ENCODE measurements at places on chromosomes 12 and 14. TPM values are rescaled to one million over a fixed set of nuclear protein-coding genes. Genes with fewer than 3 reads are reported as not detected.

- DNase-seq, result no peak
These were observed 258.9 kb downstream of the VRK1 start for GRCh38 chr14:97056086-97056485.

DNA sequence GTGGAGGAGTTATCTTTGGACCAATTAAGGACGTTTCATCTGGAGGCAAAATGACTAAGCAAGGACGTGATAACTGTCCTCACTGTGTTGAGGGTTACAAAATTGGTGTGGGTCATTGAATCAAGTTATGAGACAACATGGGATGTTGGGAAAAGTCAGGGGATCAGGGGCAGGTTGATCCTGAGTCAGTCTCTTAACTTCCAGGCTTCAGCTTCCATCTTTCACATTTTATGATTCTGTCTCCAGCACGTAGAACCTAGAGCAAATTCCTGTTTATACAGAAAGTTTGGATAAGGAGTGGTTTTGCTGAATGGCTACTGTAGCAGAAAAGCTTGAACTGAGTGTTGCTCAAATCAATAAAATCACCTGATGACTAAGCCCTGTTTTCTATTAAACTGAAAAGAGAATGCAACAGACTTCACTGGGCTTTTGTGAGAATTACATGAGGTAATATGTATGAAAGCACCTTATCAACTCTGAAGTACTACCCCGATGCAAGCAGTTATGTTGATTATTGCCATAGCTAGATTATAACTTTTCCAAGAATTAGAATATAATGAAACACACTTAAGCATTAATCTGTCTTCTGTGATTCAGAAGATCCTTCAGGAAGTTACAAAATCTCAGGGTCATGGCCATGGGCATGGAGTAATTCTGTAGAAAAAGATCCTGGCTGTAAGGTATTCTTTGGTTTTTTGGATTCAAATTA is 184.8 kb downstream of the ETV6 start:
- DNase-seq, result no peak

- DNase-seq, result no peak
These were observed 39.5 kb upstream of the DUSP6 start for GRCh38 chr12:89391726-89392336.

CD69 gene
- total RNA-seq, result not detected

DNA sequence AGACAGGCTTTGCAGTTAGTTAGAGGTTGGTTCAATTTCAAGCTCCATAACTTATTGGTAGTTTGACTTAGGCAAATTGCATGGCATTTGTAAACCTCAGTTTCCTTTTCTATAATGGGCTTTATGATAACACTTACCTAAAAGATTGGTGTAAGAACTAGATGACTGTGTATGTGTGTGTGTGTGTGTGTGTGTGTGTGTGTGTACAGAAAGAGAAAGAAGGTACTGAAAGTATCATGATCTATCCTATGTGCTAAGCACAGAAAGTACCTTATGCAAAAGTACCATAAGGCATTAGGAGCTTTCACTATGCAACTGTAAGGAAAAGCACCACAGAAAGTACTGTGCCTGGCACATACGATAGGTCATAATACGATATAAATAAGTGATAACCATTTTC is 304.3 kb upstream of the KITLG start:
- DNase-seq, result no peak

DYRK2 gene
- 70.9 TPM for total RNA-seq

DNA sequence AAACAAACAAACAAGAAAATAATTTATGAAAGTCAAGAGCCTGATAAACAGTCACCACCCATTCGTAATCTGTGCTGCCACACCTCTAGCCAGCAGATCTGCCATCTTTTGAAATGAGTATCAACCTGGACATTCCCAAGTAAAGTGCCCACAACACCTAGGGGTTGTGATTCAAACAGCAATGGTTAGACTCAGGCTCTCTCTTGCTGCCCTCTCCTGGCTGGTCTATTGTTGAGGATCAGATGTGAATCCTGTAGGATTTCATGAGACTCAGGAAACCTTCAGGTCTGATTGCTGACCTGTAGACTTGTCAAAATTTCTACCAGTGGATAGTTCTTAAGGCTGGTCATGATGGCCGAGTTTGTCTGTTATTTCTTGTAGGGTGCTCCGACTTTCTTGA is 26.8 kb downstream of the DGLUCY start:
- no peak for DNase-seq

MAP3K9 gene
- total RNA-seq, result 20.0 TPM

DNA sequence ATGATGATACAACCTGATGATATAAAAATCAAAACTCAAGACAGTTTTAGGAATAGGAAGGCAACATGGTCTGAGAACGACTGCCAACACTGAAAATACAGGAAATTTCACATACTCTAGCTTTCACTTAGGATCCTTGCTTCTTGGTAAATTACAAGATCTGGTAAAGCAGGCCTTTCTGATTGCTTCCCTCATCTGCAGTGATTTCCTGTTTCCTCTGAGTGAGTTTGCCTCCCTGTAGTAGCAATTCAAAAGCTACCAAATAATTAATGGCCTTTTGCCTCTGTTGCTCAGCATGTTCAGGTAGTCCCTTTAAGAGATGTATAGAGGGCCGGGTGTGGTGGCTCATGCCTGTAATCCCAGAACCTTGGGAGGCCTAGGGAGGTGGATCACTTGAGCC is 2.0 kb upstream of the IRAK3 start:
- no peak for DNase-seq

GRCh38 chr12:14989790-14990189 is 16.9 kb downstream of the PDE6H start:
- no peak for DNase-seq

DNA sequence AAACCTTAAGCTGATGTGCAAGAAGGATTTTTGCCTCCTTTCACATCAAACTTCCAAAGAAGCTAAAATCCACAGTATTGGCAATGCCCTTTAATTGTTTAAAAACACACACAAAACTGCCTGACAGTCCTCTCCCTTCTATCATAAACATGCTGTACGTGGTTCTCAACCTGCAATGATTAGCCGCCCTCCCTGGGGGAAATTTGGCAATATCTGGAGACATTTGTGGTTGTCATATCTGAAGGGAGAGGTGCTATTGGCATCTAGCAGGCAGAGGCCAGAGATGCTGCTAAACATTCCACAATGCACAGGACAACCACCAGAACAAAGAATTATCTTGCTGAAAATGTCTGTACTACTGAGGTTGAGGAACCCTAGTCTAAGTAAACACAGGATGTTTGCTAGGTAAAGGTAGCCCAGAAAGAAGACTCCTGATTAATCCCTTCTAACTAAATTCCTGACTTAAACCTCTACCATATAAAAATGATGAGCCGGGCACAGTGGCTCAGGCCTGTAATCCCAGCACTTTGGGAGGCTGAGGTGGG is 1.2 kb downstream of the ACOT6 start:
- no peak for DNase-seq

DNA sequence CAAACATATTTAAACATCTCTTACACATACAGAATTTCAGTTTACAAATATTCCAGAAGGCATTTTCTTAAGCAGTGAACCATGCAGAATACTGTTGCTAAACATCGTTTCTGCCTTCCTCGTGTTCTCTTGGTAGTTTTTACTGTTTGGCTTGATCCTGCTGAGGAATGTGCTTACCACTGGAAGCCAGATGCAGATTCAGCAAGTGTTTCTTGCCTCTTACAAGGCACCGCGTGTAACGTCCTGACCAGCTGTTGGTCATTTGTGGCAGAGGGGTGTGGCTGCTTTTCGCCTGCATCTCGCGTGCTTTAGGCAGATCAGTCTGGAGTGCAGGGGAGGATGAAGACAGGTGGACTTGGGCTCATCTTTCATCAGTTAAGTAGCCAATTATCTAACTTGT is 12.4 kb downstream of the EIF2B1 start:
- no peak for DNase-seq

WNT5B gene
- total RNA-seq, result 16.3 TPM

- DNase-seq, result no peak
These were observed 187.0 kb downstream of the MED13L start for GRCh38 chr12:116090516-116090915.

- no peak for DNase-seq
These were observed 1.4 kb downstream of the AKAP6 start for GRCh38 chr14:32330351-32331111.

GRCh38 chr12:97924122-97924521 is 461.5 kb downstream of the RMST start:
- DNase-seq, result no peak

GRCh38 chr14:27243365-27243764 is 645.5 kb upstream of the NOVA1 start:
- no peak for DNase-seq

TBC1D30 gene
- 15.2 TPM for total RNA-seq

DNA sequence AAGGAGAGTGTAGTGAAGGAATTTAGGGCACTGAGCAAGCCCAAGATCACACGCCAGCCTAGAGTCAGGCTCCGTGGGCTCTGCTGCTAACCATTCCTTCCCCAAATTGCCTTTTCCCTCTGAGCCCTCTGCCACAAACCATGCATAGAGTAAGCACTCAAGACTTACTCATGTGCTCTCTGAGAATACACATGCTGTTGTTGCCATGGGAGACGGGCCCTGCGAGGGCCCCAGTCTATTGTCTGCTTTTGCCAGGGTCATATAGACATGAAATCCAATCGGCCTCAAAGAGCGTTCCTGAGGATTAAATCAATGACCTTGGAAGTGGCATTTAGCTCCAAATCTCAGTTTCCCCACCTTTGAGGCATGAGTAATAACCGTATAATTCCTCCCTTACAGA is 48.7 kb upstream of the WSCD2 start:
- DNase-seq, result no peak

TAS2R14 gene
- 3.3 TPM for total RNA-seq

DNA sequence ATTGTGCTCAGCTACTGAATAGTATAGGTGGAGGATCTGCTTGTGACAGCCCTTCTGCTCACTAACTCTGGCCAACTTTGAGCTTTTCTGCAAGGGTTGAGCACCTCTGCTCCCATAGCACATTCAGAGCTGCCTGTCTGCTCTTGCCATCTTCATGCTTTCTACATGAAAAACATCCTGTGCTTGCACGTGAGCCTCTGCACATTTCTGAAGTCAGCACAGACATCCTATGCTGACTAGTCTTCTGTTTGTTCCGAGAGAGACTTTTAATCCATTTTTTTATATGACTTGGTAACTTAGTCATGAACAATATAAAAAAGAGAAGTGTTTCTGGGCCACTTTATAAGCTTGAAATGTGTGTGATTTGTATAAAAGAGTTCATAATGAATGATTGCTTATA is 969.3 kb downstream of the TMTC2 start:
- no peak for DNase-seq

FOXN4 gene
- total RNA-seq, result 0.61 TPM

DERA gene
- 55.6 TPM for total RNA-seq

PTGER2 gene
- not detected for total RNA-seq

ZC2HC1C gene
- total RNA-seq, result 3.2 TPM

DNA sequence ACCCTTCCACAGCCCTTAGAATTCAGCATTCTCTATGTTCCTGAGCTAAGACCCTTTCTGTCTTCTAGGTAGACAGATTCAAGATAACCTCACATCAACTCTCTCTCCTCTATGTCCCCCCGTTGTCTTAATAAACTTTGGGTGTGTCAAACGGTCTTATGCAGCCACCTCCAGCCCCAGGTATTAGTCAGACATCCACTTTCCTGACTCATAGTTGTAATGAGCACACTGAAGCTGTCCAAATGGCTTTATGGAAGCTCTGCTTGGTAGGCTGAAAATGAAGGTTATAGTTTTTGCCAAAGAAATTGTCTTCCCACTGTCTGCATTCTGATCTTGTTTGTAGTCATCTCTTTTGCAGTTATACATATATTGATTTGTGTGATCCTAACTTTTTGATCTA is 482.0 kb downstream of the RMST start:
- DNase-seq, result no peak

GRCh38 chr14:69398818-69399210 is 322 bp downstream of the SLC39A9 start:
- no peak for DNase-seq

- no peak for DNase-seq
These were observed 16.5 kb downstream of the NGDN start for GRCh38 chr14:23486036-23486435.

- no peak for DNase-seq
These were observed 65.7 kb downstream of the WNK1 start for GRCh38 chr12:817941-818600.

GRCh38 chr12:3175238-3175637 is 98.1 kb downstream of the TSPAN9 start:
- no peak for DNase-seq

DNA sequence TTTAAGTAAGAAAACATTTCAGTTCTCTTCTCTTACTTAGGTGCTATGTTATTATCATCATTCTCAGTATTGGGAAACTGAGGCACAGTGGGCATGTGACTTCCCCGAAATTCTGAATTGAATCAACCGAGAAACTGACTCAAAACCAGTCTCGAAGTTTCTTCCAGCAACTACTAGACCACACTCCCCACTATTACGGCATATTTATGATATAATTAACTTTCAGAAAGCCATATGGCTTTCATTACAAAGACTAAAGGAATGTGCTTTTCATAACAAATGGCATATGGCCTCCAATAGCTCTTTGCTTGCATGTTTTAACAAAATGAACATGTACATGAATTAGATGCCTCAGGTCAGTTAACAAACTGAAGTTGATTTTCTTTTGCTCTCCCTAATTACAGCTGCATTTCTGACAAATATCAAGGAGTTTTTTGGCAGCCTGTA is 182.9 kb upstream of the SLC38A2 start:
- no peak for DNase-seq

DNA sequence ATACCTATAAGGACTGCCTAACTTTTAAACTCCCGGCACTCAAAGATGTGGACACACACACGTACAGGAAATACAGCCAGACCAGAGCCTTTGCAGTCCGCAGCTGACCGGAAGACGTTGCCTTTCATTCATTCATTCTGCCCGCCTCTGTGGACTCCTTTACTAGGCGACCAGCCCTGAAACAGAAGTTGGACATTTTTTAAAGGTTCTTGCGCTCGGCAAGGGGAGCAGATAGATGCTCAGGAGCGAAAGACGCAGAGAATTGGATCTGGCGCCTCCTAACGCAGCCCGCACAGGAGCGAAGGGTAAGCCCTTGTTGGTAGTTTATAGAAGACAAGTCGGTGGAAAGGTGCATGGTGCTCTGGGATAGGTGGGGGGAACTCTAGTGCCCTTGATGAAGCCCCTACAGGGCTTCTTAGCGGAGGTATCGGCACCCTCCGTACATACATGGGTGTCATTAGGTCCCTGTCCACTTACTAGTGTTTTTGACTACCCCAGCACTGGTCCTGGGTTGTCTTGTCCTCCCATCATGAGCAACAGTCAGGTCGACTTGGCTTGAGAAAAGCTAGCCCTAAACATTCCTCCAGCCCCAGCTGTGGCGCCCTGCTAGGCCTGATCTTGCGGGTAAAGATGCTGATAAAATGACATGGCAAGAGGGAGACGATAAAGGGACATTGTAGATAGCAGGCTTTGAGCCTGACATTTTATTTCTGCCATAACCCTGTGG is at the start of gene KDM2B:
TSS of gene KDM2B (minus strand) at position 65 of the 727 bp plus-strand sequence. CDS start 112 bp downstream, outside the sequence.
- DNase-seq, result no peak

LHX5 gene
- 3.1 TPM for total RNA-seq

- peak; percentile 83 for DNase-seq
These were observed 777 bp downstream of the ASCL1 start for GRCh38 chr12:102958073-102958829.

GRCh38 chr12:45362291-45362690 is 146.4 kb downstream of the ANO6 start:
- no peak for DNase-seq

- DNase-seq, result no peak
These were observed 30.1 kb downstream of the SLC35F4 start for GRCh38 chr14:57835766-57836165.
